ENCODE measurements at places on chromosomes 2 and 18.

DNA sequence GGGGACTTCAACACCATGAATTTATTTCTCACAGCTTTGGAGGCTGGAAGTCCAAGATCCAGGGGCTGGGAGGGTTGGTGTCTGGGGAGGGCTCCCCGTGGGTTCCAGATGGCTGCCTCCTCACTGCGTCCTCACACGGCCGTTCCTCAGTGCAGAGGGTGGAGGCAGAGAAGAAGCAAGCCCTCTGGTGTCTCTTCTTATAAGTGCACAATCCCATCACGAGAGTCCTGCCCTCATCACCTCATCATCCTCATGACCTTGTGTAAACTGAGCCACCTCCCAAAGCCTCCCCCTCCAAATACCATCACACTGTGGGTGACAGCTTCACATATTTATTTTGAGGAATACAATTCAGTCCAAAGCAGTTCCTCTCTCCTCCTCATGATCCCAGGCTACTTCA is 26.3 kb downstream of the TMEM163 start:
- DNase-seq = peak; percentile 37

GRCh38 chr2:236499691-236500578 is 69.7 kb upstream of the ACKR3 start:
- DNase-seq = no peak

- DNase-seq = no peak
Observed at GRCh38 chr2:127658641-127659407, 12.9 kb downstream of the GPR17 start.

DNA sequence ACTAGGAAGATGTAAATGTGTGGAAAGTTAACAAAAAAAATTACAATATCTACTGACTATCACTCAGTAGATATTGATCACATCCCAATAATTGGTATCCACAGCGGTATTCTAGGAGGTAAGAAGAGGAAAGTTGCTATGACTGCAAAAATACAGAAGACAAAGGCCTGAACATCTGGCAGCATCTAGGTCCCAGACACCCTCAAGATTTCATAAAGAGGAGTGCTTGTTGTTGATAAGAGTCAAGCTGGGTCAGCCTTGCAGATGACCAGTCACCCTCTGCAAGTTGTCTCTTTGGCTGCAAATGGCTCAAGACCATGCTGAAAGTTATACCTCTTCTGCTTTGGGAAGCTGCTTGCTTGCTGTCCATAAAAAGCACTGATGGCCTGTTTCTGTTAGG is 228.4 kb upstream of the FBXO11 start:
- no peak for DNase-seq

DNA sequence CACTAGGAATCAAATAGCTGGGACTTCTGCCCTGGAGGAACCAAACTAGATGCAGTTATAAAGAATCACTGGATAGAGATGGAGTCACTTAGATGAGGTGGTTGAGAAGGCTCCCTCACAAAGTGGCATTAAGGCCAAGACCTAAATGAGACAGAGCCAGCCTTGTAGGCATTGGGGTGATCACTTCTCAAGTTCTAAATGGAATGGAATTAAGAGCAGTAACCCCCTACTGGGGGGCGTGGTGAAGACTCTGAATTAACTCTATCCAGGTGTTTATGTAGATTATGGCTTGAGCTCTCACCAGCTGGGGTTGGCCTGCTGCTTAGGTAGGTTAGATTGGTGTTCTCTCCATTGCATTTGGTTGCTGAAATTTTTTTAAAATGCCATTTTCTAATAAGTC is 71.3 kb downstream of the TTC27 start:
- no peak for DNase-seq

DNA sequence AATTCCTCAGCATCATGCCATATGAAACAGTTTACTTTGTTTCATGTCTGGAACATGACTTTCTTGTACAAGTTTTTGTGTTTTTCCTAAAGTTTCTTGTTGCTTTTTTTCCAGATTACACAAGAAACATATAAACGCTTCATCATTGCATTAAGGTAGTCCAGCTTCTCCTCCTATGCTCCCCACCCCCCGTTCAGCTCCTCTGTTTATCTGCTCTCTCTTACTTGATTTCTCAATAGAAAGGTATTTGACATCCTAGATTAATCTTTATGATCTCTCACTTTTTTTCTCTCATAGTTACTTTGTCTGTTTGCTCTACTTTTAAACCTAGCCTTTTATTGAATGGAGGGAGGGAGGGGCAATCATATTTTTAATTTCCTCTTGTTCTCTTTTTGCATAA is 25.4 kb downstream of the SLC40A1 start:
- no peak for DNase-seq

DNA sequence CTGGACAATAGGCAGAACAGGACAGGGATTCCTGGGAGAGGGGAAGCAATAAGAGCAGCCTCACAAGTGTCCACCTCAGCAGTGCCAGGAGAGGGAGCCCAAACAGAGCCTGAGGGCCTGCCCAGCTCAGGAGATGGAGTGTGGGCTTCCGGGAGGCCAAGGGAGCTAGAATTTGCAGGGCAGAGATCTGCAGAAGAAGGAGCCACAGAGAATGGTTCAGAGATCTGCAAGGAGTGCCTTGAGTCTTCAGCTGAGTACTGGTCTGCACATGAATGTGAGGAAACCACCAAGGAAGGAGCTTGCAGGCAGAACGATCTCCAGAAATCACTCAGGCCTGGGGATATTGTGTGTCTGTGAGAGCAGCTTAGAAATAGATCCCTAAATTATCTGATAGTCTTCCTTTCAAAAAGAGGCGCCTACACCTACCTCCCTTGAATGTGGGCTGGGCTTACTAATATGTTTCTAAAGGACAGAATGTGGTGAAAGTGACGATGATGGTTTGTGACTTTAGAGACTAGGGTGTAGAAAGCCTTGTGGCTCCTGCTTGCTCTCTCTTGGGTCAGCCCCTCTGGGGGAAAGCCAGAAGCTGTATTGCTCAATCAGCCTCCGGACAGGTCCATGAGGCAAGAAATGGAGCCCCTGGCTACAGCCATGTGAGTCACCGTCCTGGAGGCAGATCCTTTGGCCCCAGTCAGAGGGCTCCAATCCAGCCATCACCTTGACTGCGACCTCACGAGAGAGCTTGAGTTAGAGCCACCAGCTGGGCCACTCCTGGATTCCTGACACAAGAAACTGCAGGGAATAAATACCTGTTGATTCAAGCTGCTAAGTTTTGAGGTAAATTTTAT is 7.6 kb upstream of the LPIN1 start:
- peak; percentile 49 for DNase-seq

DNA sequence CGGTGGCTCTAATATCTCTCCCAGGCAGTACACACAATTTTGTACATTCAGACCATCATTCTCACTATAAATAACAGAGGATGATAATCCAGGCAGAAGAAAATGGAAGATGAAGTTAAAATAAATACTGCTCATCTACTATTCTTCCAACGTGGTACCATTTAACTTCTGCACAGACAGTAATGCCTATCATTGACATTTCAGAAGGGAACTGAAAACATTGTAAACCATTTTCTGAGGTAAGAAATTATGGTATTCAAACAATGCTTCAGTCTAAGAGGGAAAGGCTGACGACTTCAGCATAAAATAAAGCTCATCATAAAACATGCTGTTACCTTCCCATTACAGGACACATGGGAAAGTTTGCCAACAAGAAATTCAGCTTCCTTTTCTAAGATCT is 814.4 kb downstream of the NR4A2 start:
- no peak for DNase-seq

DNA sequence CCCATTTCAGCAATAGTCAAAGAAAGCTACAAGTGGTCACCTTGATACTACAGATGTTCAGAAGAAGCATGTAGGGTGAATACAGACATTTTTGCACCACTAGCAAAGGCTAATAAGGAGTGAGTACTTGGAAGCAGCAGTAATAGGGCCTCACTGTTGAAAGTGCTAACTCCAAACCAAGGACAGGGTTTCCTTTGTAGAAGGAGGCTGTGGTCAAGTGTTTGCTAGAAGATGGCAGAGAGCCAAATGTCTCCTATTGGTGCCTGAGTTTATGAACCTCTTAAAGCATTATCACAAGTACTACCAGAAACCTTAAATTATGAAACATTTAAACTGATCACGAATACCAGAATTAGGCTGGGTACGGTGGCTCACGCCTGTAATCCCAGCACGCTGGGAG is 308.1 kb downstream of the ZEB2 start:
- DNase-seq = no peak

GRCh38 chr2:45256173-45256866 is 247.1 kb upstream of the SIX2 start:
- DNase-seq = no peak

DNA sequence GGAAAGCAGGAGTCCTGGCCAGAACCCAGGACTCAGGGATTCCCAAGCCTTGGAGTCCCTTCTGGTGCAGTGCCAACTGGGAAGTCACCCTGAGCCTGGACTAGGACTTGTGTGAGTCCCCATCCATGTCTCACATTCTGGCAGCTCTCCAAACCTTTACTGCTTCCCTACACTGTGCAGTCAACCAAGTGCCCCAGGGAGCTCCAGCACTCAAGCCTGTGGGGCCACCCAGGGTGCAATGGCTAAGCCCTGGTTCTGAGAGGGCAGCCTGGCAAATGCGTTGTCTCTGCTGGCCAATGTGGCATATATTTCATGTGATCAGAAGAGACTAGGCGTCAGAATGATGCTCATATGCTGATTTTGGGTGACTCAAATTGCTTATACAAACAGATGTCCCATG is 223.4 kb downstream of the SP3 start:
- no peak for DNase-seq
